ENCODE measurements at places on chromosomes 5 and 9.

DNA sequence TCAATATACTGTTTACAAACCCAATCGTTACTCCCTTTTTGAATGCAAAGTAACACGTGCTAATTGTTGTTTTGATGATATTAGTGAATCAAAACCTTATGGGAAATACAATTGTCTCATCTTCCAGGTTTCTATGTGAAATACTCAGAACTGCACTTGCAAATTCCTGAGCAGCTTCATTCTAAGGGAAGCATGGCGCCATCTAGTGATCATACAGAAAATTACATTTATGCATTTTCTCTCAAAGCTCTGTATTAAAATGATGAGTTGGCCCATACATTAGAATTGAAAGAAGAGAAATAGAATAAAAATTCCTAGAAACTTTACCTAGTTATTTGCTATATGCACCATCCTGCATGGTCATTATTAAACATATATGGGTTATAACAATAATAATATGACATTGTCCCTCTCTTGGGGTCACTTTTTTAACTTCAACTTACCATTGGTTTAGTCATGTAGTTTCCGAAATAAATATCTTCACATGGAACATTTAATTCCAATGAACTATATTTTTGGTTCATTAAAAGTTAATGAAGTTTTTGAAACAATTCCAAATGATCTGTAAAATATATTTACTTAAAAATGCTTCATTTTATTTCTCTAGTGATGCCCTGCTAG is 220.0 kb downstream of the PDE4D start:
- DNase-seq: no peak

- no peak for DNase-seq
Measured at GRCh38 chr5:143572671-143573070, 169.2 kb upstream of the NR3C1 start.

GRCh38 chr5:83034036-83034435 is 43.2 kb downstream of the TMEM167A start:
- DNase-seq: no peak

DNA sequence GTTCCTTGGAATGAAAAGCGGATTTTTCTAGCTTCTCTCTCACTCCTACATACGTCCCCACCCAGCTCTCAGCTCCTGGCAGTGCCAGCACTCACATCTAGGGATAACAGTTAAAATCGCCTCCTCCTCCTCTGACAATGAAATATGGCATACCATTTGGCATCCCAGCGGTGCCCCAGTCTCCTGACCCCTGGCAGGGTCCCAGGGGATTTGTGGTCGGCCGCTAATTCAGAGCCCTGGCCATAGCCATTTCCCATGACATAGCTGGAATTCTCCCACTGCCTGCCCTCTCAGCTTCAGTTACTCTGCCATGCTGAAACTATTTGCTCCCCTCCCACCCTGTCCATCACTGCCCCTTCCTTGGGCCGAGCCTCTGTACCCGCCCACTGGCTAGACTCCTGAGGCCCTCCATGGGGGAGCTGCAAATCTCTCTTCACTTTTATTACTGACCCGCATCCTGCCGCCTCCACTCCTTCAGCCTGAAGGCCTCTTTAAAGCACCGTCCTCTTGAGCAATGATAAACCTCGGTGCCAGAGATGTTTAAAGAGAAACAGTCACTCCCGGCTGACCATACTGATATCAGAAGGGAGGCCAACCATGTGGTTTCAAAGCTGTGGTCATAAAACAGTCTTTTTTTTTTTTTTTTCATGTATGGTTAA is 139.8 kb downstream of the SLIT3 start:
- DNase-seq: no peak

GRCh38 chr5:1779782-1780613 is 19.6 kb downstream of the MRPL36 start:
- DNase-seq: no peak

DNA sequence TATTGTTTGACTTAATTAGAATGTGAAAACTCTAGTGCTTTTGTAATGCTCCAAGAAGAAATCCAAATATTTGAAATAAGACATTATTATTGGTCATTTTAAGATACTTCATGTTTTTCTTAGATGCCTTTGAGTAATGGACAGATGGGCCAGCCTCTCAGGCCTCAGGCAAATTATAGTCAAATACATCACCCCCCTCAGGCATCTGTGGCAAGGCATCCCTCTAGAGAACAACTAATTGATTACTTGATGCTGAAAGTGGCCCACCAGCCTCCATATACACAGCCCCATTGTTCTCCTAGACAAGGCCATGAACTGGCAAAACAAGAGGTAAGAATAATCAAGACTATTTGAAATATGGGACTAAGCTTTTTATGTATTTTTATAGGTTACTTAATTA is 69.2 kb upstream of the SREK1 start:
- no peak for DNase-seq

DNA sequence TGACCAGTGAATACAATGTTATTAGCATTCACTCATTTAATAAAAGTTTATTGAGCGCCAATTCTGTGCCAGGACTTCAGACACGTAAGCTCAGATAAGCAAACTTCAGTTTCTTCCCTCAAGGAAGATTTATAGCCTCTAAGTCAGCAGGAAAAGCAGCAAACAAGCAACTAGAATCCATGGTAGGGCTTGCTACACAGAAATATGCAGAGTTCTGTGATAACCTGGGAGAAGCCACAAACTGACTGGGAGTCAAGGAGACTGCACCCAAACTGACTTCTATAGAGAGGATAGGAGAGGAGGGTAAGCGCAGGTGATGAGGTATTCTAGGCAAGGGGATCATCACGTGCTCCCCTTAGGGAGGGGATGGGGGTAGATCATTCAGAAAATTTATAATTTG is 1.4 kb upstream of the OGN start:
- DNase-seq: no peak

DNA sequence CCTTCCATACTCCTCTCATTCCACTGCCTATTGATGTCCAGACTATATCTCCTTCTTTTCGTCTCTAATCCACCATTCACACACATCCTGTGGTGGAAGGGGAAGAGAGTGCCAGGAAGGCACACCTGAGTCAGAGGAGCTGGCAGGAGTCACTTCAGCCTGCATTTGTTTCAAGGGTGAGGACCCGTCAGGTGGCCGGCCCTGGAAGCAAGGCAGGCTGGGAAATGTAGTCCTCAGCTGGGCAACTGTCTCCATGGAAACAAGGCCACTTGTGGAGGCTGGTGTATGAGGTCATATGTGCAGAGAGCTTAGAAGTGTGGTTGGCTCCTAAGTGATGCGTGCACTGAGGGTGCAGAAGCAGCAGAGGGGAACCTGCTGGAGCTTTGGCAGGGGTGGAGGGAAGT is 278.4 kb downstream of the NSG2 start:
- DNase-seq: no peak

GRCh38 chr9:108668191-108668937 is 187.4 kb downstream of the ACTL7B start:
- DNase-seq: no peak

DNA sequence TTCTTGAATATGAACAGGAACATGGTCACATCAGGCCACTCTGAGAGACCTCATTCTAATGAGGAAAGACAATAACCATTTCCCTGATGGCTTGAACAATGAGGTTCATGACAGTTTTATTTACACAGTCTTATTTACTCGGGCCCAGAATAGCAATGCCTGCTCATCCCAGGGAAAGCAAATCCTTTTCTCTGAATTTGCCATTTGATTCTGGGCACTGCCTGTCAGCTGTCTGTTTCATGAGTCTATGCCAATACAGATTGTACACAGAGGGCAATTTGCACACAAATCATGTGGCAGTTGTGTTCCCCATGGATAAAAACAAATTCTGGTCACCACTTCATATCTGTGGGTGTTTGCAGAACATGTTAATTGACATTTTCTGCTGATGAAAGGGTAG is 492.5 kb downstream of the ACTL7B start:
- DNase-seq: no peak

DNA sequence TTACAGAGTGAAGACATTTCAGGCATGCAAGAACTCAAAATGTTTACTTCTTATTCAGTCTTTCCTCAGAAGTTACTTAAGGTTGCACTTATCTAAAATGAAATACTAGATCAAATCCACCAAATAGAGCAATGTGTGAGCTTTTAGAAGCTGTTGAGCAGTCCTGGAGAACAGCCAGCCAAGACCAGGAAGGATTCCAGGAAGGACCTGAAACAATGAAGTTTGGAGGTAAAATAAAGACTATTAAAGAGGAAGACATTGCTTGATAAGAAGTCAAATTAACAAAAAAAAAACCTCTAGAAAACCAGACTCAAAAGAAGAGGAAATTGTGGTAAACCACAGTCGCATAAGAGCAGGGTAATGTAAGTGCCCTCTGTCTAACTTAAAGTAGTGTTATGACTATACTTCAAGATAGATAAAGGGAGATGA is 156.2 kb upstream of the S1PR3 start:
- DNase-seq: no peak

GRCh38 chr9:121577166-121577565 is 74.3 kb upstream of the DAB2IP start:
- DNase-seq: no peak

DNA sequence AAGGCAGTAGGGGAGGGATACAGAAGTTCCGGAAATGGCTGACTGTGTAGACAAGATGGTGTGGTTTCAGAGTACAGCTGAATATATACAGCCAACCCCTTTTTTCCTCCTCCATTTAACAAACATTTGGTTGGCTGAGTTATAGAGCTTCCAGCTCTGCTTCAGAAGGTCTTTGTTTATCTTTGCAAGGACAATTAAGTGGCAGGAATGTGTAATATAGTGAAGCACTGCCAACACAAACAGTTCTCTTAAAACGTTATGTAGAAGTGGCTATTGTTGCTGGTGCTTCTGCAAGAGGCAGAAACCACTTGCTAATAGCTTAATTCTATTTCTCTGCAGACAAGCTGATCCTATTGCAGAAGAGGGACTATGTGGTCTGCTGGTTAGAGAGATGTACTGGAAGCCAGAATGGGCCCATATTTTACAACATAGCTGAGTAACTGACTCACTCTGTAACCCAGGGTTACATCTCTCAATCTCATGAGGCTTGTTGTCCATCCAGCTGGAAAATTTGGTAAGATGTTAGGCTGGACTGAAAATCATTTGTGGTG is 62.7 kb upstream of the OSMR start:
- DNase-seq: no peak

DNA sequence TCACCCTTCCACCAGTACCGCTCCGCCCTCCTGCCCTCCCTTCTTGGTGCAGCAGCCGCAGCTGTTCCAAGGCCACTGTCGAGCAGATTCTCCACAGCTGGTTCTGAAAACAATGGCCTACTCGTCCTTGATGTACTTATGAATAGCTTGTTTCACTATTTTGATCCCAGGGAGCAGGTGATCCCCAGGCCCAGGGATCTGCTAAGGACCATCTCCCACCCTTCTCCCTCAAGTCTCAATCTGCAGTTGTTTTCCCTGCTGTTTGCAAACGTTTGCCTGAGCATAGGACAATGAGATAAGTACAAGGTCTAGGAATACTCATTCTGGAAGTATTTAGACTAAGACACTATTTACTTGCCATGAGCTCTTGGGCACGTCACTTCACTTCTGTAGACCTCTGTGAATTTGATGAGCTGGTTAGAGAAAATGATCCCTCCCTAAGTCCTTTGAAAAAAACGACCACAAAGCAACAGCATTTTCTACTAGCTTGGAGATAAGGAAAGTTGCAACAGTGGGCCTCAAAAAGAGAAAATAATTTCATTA is 1.8 kb downstream of the LURAP1L start:
- DNase-seq: no peak

DNA sequence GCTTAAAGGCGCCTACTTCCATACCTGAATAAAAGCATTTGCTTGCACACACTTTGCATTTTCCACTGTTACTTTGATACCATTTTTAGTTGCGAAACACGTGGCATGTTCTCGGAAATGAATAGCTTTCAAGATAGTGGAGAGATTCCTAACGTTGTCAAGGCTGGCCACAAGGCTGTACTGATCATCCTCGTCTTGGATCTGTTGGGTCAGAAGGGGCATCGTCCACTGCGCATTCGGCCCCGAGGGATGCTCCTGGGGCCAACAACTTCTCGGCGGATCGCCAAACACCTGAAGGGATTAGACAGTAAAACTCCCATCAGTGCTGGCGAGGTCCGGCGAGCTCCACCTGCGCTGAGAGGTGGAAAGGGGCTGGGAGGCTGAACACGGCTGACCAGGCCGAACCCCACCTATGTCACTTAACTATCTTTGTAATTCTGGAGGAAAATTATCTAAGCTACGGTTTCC is 599 bp downstream of the RAD1 start:
- DNase-seq: peak; percentile 63

- DNase-seq: no peak
Measured at GRCh38 chr5:88130211-88130815, 138.3 kb downstream of the TMEM161B start.

DNA sequence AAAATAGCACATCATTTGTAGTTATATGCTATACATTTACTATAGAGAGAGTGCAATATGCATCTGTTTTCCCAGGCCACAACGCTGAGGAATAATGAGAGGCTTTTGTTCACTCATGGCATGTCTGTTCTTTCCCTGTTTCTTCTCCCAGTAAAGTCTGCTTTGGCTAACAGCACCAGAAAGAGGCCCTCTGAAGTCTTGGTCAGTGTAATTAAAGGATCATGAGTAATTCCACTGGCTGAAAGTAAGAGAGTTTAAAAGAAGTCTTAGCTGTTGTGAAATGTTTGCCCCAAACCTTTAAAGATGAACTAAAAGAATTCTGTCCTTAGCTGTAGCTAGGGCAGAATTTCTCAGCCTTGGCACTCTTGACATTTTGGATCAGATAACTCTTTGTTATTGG is 228.8 kb downstream of the TLE4 start:
- no peak for DNase-seq

DNA sequence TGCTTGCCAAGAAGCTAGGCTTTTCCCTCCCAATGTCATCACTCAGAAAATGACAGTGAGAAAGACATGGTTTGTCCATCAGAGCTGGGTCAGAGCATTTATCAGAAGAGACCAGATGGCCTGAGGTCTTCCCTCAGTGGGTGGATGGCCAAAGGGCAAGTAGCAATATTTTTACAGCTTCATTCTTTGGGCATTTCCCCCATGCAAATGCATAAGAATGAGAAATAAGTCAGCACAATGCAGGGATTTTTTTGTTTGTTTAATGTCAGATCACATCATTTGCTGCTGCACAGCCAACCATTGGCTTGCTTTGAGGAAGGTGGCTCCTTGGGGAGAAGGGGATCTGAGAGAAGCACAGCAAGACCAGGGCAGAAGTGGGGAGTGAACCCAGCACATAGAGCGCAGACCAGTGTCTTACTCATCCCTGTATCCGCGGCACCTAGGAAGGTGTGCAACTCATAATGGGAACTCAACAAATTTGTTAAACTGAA is 209.6 kb downstream of the SEMA6A start:
- DNase-seq: no peak

DNA sequence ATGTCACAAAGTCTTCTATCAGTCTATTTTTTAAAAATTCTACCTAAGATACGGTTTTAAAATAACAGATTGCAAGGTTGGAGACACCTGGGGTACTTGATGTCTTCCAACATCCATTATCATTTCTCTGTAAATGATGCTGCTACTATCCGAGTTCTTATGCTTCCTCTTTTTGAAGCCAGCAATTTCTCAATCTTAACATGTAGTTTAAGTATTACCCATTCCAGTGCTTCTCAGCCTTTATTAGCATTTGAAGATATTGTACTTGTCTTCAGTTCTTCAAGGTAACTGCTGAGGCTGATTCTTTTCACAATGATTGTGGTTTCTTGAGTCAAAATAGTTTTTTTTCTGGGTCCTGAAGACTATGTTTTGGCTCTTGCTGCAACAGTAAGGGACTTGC is 96.4 kb upstream of the SELENOP start:
- DNase-seq: no peak

GRCh38 chr9:131013015-131013755 is 4.2 kb downstream of the LAMC3 start:
- no peak for DNase-seq

- no peak for DNase-seq
Measured at GRCh38 chr9:123695386-123695785, 234.5 kb downstream of the DENND1A start.

GRCh38 chr5:102511666-102512065 is 12.9 kb upstream of the SLCO6A1 start:
- DNase-seq: no peak

Measured in left lobe of liver (tissue), 2 donors.